ENCODE measurements at places on chromosomes 1 and 21.

DNA sequence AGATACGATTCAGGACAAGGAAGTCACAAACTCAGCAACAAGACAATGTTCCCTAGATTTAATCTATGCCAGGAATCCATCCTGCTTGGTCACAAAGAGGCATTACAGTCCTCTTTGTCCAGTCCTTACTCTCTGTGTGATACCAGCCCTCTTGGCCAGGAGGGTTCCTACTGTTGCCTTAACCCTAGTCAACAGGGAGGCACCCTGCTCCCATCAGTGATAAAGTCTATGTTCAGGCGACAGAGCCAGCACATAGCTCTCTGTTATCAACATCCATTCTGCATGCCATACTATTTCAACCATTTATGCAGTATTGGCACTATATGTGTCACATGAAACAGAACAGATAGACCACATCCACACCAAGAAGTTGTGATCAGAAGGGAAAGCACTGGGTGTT lies 4.4 kb upstream of the NPL start:
- DNase-seq, result no peak

GRCh38 chr1:116532671-116533428 lies 38.0 kb downstream of the CD58 start:
- DNase-seq, result no peak

DNA sequence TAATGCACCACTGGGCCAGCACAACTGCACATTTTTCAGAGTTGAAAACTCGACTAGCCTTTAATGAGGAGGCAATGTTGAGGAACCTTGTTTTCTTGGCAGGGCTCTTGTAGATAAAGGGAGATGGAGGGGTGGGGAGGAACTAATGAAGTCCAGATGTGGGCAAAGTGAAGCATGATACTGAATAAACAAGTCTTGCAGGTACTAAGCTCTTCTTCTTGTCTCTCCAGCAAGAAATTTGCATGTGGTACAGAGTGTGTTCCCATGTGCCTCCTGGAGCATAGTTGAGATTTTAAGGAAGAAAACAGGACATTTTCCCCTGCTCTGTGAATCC lies 47.0 kb downstream of the PLPP3 start:
- DNase-seq, result no peak

DNA sequence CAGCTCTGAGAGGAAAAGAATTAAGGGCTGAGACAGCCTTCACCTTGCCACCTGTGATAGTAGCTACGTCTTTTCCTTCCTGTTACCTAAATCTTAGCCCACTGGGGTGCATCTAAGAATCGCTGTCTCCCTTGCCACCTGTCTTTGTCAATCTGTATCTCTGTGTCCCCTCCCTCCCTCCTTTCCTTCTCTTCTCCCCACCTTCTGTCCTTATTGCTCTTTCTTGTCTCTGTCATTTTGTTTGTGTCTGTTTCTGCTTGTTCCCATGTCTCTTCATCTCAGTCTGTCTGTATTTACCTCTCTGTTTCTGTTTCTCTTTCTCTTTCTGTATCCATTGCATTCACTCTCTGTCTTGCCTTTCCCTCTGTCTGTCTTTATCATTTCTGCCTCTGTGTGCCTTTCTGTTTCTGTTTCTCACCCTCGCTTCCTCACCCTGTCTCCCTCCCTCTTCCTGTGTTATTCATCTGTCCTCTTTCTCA lies 30.2 kb downstream of the SLC22A15 start:
- no peak for DNase-seq

DNA sequence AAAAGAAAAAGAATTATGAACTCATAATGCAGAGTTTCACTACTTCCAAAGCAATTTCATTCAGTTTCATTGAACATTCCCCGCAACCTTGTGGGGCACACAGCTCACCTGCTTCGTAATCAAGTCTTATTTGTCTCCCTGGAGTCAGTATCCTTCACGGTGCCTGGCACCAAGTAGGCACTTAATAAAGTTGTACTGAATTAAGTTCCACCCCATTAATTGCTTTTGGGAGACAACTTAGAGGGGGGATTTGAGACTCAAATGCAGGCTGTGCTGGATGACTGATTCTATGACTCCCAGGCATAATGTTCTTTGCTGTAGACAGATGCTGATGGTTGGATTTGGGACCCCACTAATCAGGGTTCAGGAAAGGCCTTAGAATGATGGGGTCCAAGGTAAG lies 6.5 kb upstream of the ID3 start:
- no peak for DNase-seq

DNA sequence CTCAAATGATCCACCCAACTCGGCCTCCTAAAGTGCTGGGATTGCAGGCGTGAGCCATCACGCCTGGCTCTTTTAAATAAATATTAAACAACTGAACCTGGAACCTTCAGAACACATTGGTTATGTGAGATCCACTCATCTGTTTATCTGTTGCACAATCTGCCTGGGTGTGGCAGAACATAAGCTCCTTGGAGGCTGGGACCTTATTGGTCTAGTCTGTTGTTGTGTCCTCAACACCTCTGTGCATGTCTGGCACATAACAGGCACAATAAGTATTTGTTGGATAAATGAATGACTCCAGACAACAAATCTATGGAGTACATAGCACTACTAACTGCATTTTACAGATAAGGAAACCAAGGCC lies 4.1 kb upstream of the NBL1 start:
- DNase-seq, result no peak

DNA sequence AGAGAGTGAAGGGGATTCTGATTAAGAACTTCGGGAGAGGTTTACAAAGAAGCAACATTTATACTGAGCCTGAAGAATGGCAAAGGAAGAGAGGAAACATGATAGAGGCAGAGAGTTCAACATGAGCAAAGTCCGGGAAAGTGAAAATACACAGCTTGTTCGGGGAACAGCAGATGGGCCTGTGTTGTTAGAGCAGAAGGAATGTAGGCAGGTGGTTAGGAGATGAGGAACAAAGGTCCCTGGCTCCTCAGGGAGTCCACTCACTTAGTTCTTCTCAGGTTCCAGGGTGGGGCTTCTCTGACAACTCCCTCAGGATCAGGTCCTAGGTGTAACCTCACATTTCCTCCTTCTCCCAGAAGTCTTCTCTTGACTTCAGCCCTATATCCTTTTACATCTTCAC lies 5.1 kb upstream of the ZNF326 start:
- DNase-seq, result no peak

- DNase-seq, result no peak
Observed at GRCh38 chr21:46489800-46490199, 31.1 kb downstream of the DIP2A start.

DNA sequence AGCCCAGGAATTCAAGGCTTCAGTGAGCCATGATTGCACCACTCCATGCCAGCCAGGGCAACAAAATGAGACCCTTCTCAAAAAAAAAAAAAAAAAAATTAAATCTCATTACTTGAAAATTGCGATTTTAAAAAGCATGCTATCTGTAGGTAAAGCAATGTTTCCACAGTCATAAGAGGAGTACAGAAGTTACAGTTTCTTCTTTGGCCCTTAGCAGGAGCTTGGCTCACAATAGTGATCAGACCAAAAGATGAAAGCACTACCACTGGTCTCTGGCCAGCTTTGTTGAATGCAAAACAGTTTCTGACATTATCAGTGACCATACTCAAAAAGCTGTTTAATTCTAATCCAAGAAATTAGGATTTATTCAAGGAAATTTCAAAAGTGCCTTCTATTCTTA lies 31.2 kb downstream of the VAV3 start:
- no peak for DNase-seq

DNA sequence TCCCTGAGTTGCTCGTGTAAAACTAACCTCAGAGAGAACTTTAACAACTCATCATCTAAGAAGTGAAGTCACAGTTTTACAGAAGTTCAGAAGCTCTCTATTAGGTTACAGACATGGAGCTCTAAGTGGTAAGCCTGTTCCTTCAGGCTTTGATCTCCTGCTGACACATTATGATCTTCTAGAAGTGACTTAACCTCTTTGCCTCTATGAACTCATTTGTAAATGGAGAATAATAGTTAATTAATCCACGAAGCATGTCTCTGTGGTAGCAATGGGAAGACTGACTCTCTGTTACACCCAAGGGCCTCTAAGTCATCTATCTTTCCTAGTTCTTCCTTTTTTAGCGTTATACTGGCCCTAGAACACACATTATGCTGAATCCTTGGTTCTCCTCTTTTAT lies 157.9 kb upstream of the NRIP1 start:
- DNase-seq, result no peak

GRCh38 chr1:24501371-24502064 lies 1.1 kb upstream of the RCAN3 start:
- no peak for DNase-seq

- DNase-seq, result no peak
Observed at GRCh38 chr1:211174375-211174774, 40.4 kb upstream of the KCNH1 start.

DNA sequence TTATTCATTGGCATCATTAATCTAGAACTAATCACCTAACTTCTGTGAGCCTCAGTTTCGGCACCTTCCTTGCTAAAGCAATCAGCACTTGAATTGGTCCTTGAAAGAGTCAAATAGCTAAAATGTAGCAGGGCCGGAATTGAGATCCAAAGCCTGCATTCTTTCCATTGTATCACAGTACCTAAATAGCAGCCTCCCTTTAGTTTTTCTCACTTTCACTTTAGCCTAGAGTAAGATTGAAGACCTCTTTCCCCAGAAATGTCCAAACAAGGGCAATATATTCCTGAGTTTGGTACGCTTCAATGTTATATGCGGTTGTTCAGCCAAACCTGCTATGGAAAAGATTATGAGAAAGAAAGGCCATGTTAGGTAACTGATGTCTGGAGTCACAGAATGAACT lies 121.9 kb upstream of the BMP8A start:
- DNase-seq, result no peak

GRCh38 chr1:22402356-22403053 lies 49.1 kb upstream of the ZBTB40 start:
- DNase-seq, result no peak

- no peak for DNase-seq
Observed at GRCh38 chr21:18007121-18007520, 188.0 kb upstream of the C21orf91 start.

DNA sequence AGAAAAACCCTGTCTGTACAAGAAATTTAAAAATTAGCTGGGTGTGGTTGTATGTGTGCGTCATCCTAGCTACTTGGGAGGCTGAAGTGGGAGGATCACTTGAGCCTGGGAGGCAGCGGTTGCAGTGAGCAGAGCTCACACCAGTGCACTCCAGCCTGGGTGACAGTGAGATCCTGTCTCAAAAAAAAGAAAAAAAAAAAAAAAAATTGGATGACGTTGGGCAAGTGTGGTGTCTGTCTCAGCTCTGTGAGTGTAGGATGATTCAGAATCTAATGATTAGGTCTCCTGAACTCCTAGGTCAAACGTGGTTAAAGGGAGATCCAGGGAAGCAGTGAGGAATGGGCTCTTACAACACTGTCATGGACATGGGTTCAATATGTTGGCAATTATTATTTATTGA lies 435.9 kb downstream of the KIF26B start:
- DNase-seq, result no peak
